ENCODE measurements at places on chromosomes 13 and 19. TPM values are rescaled to one million over a fixed set of nuclear protein-coding genes. Genes with fewer than 3 reads are reported as not detected.

ALDH16A1 gene
- 9.6 TPM for total RNA-seq

ZNF443 gene
- total RNA-seq, result 2.3 TPM

GRCh38 chr13:51721496-51721895, 82.5 kb downstream of the DHRS12 start:
- H3K4me1 ChIP-seq, result peaks cover 51% of the 10 kb centered on the region
- H3K27ac ChIP-seq, result peak overlapping the region; percentile 55
- H3K4me3 ChIP-seq, result no peak overlapping the region
- no peaks in the 10 kb centered on the region for H3K27me3 ChIP-seq

GRCh38 chr19:7368456-7368855, 19.7 kb downstream of the ARHGEF18 start:
- no peak overlapping the region for H3K4me3 ChIP-seq
- DNase-seq, result no peak
- H3K36me3 ChIP-seq, result no peaks in the 10 kb centered on the region
- no peaks in the 10 kb centered on the region for H3K4me1 ChIP-seq

- H3K4me3 ChIP-seq, result no peak overlapping the region
- peak overlapping the region; percentile 82 for H3K27ac ChIP-seq
- no peak for DNase-seq
- H3K4me1 ChIP-seq, result peaks cover 92% of the 10 kb centered on the region
- H3K27me3 ChIP-seq, result no peaks in the 10 kb centered on the region
Observed at GRCh38 chr13:98961503-98962105, 16.3 kb downstream of the DOCK9 start.

- no peaks in the 10 kb centered on the region for H3K4me1 ChIP-seq
- no peak overlapping the region for H3K4me3 ChIP-seq
- no peaks in the 10 kb centered on the region for H3K36me3 ChIP-seq
- peaks cover 75% of the 10 kb centered on the region for H3K27me3 ChIP-seq
Observed at GRCh38 chr19:41821003-41821735, 23.3 kb downstream of the LYPD4 start.

GRCh38 chr19:3189702-3190469, 4.2 kb downstream of the NCLN start:
- H3K27ac ChIP-seq, result no peak overlapping the region
- no peak overlapping the region for H3K4me3 ChIP-seq
- H3K36me3 ChIP-seq, result peaks cover 14% of the 10 kb centered on the region
- H3K27me3 ChIP-seq, result no peaks in the 10 kb centered on the region
- no peak for DNase-seq
- peaks cover 42% of the 10 kb centered on the region for H3K4me1 ChIP-seq

GRCh38 chr13:80009760-80010159, 331.2 kb downstream of the SPRY2 start:
- H3K4me1 ChIP-seq, result peaks cover 18% of the 10 kb centered on the region
- no peaks in the 10 kb centered on the region for H3K36me3 ChIP-seq
- no peaks in the 10 kb centered on the region for H3K27me3 ChIP-seq
- no peak overlapping the region for H3K27ac ChIP-seq

DNA sequence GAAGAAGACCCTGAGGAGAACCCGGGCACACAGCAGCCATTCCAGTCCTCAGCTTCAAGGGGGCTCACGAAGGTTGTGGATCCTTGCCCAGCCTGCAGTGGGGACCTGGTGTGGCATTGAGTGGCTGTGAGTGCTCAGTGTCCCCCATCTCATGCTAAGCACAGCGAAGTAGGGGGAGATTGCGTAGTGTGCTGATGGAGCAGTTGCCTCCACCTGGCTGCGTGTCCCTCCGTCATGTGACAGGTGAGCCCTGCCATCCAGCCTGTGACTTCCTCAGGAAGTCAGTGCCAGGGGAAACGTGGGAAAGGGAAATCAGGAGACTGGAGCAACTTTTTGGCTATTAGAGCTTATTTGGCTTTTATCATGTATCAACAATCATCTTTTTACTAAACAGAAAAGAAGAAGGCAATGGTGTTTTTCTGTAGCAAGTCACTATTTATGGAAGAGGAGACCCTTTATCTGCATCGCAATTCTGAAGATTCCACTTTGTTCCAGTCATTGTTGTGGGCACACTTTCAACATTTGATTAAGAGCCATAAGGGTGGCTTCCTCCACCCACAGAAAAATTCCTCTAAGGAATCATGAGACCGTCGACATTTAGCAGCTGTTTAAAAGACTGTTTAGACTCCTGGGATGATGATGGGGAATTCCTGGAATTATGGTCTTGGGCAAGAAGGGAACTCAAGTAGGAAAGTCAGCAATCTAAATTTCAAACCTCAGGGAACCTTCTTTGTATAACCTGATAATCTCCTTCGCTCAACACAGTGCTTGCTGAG, 126.8 kb upstream of the SPATA13 start:
- peak overlapping the region; percentile 67 for H3K27ac ChIP-seq
- no peaks in the 10 kb centered on the region for H3K27me3 ChIP-seq
- DNase-seq, result no peak
- H3K4me3 ChIP-seq, result no peak overlapping the region

- H3K27ac ChIP-seq, result peak overlapping the region; percentile 30
- peak overlapping the region; percentile 58 for H3K4me3 ChIP-seq
- H3K36me3 ChIP-seq, result no peaks in the 10 kb centered on the region
- peaks cover 57% of the 10 kb centered on the region for H3K27me3 ChIP-seq
Observed at GRCh38 chr19:30692879-30693503, 320.8 kb downstream of the ZNF536 start.

- no peak for DNase-seq
- H3K4me1 ChIP-seq, result peaks cover 15% of the 10 kb centered on the region
- peaks cover 32% of the 10 kb centered on the region for H3K36me3 ChIP-seq
- no peaks in the 10 kb centered on the region for H3K27me3 ChIP-seq
- peak overlapping the region; percentile 54 for H3K27ac ChIP-seq
Observed at GRCh38 chr13:41345165-41345913, 34.3 kb downstream of the NAA16 start.

Measured in left ventricle myocardium inferior (tissue), 1 donor.